ENCODE measurements at places on chromosomes 16 and 17.

GRCh38 chr17:45581860-45582259 lies 91.3 kb upstream of the PLEKHM1 start:
- no peak for DNase-seq

GRCh38 chr16:82701442-82701955 lies 74.7 kb downstream of the CDH13 start:
- DNase-seq, result no peak

GRCh38 chr16:19242987-19243575 lies 42.5 kb upstream of the CLEC19A start:
- DNase-seq, result no peak

DNA sequence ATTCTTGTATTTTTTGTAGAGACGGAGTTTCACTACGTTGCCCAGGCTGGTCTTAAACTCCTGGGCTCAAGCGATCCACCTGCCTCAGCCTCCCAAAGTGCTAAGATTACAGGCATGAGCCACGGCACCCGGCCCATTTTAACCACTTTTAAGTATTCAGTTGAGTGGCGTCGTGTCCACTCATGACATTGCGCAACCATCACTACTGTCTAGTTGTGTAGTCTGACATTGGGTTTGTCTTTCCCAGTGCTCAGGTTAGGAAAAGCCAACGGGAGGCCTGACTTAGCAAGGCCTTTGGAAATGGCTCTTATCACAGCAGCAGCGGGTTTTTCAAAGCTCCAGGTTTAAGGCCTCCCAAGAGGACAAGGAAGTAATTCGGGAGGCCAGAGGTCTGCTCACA lies 58.7 kb downstream of the LITAF start:
- DNase-seq, result no peak

DNA sequence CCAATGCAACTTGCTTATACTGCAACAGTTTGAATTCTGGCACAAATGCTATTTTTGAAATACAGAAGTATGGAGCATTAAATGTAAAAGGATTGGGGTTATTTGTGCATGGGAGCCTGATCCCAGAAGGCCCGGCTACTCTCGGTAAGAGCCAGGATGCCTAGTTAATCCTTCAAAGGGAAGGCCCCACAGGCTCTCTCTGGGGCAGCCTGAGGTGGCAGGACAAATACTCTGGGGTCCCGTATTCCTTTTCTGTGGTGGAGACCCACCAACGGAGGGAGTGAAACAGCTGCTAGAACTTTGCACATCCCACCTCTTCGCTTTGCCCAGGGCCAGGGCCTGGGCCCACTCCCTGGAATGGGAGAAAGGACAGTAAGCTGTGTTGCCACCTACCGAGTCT lies 30.4 kb downstream of the ERN1 start:
- DNase-seq, result no peak

GRCh38 chr17:20262226-20263114 lies 204.9 kb downstream of the LGALS9B start:
- DNase-seq, result no peak

DNA sequence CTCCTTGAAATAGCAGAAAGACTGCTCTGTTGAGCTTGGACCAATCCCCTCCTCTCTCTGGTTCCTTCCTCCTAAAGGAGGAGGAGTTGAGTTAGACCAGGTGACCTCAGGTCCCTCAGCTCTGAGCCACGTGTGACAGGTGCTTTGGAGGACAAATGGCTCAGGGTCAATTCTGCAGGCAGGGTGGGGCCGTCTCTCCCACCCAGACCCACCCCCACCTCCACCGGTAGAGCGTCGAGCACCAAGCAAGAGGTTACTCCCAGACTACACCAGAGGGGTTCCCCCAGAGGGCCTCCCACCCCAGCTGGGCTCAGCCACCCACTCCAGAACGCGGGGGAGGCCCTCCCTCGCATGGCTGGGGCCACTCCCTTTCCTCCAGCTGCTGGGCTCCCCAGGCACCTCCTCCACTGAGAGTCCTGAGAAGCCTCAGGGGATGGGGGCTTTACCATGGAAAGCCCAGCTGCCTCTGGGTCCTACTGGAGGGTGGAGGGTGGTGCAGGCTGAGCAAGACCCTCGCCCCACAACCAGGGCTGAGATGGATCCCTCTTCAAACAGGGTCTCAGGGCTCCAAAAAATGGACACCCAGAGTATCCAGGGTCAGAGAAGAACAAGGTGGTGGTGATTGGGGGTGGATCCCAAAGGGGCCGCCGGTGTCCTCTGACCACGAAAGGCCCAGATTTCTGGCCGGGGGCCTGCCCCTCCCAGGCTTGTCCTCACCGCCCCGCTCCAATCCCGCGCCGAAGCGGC lies 7.6 kb downstream of the MYO1C start:
- no peak for DNase-seq

- DNase-seq, result no peak
Measured at GRCh38 chr16:54648575-54648974, 282.1 kb upstream of the IRX5 start.

DNA sequence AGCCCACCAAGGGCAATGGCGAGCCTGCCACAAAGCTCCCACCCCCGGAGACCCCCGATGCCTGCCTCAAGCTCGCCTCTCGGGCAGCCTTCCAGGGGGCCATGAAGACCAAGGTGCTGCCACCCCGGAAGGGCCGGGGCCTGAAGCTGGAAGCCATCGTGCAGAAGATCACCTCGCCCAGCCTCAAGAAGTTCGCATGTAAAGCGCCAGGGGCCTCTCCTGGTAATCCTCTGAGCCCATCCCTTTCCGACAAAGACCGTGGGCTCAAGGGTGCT lies 40.1 kb downstream of the SREBF1 start:
- DNase-seq, result no peak

DNA sequence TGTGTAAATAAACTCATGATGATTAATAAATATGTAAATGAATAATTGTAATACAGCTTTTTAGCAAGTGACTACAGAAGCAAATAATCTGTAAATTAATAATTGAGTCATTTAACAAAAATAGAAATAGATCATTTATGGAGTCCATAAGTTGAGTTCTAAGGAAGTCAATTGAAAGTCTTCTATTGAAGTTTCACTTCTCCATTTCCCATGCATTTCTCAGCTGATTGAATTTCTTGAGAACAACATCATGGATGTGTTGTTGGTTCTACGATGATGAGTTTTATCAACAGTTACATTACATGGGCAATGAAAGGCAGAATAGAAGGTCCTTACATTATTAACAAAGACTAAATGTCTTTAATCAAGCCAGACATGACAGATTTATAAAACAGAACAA lies 290.4 kb downstream of the MAP2K6 start:
- no peak for DNase-seq

DNA sequence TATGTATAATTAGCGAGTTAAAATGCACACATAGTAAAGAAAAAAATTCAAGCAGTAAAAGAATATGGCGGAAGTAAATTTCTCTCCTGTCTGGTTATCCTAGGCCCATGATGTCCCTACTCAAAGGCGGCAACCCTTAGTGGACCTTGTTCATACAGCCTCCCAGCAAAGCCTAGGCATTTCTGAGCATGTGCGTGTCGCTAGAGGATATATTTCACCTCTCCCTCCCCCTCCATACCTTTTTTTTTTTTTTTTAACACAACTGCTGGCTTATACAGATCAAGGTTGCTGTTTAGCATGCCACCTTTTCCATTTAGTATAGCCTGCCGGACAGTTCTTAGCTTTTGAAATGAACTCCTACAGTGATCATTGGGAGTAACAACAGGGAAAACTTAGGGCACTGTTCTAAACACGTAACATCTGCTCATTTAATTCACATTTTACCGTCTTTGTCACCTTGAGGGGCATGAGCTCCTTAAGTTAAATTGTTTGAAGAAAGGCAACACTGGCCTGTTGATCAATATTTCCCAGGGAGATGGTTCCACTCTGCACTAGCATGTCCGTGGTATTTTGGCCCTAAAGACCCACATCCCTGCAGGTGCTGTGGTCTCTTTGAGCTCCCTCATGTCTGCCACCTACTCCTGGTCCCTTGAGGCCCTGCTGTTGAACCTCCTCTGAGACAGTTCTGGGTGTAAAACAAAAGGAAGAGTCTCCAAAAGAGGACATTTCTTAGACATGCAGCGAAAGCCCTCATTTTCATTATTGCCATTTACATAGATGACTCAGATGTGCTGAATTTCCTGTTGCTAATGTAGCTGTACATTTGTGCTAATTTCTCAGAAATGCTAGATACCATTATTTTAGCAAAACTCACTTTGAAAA lies 4.1 kb upstream of the TNFRSF13B start:
- DNase-seq, result no peak

- no peak for DNase-seq
Measured at GRCh38 chr17:77441940-77442339, 301.2 kb downstream of the SEC14L1 start.

- DNase-seq, result no peak
Measured at GRCh38 chr16:73064994-73065545, 17.1 kb upstream of the ZFHX3 start.

- no peak for DNase-seq
Measured at GRCh38 chr16:14071576-14072271, 605 bp downstream of the MRTFB start.

GRCh38 chr16:67555795-67556212 lies 6.5 kb upstream of the CTCF start:
- peak; percentile 78 for DNase-seq

DNA sequence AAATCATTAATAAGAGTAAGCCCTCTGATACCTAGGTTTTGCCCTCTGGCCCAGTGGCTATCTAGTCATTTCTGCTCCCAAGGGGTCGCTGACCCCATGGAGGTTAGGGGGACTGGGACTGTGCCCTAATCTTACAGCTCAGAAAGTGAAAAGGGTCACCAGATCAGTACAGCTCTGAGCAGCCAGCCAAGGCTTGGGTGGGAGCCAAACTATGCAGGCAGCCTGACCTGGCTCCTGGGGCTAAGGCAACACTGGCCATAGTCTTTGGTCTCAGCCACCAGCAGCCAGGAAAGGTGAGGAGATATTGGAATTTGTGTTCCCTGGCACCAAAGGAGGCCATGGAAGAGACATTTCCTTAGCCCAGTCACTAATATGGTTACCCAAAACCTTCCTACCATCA lies 67.6 kb downstream of the ASIC2 start:
- no peak for DNase-seq

DNA sequence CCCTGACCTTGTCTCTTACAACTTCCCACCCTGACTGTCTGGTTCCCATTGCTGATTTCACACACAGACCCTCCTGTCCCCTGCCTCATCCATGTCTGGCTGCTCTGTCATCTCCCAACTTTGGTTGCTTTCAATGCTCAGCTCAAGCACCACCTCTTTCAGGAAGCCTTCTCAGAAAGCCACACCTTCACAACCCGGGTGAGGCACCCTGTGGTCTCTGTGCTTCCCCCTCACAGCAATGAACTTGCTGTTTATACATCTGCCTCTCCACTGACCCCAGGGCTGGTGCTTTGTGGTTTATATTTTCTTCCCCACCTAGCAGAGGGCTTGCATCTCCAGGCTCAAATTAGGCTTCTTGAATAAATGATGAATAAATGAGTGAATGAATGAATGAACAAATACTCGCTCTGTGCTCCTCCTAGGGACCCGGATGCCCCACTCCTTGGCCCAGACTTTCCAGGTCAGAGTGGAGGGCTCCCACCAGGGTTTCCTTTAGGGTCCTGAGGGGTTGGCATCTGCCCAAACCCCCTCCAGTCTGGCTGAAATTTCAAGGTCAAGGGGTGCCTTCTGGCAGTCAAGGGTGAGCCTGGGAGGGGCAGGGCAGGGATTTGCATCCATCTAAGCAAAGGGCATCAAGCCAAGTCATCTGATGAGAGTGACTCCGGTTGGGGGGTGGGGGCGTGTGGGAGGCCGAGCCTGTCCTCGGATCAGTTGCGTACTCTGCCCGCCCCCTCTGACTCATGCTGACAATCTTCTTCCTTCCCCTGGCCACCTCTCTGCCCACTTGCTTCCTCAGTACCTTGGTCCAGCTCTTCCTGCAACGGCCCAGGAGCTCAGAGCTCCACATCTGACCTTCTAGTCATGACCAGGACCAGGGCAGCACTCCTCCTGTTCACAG lies at the start of gene ITGAX:
ITGAX (plus strand) TSS at position 783 of the 898 bp plus-strand sequence; CDS start at position 862, 79 bp downstream.
- DNase-seq, result peak; percentile 11

DNA sequence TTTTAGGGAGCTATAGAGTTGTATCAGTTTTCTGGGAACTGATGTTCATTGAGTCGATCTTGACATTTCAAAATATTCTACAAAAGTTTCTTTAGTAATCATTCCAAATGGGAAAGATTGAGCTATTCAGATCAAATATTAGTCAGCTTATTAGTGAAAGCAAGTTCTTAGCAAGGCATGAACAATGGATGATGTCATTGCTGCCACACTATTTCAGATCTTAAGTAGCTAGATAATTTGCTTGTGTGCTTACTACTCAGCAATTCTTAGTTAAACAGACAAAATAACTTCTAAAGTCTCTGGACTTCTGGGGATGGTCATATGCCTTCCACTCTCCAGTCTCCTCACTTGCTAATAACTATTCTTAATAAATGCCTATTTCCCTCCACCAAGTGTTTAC lies 69.0 kb upstream of the CDH8 start:
- DNase-seq, result no peak

- DNase-seq, result no peak
Measured at GRCh38 chr16:57577691-57578224, 35.3 kb downstream of the ADGRG5 start.

DNA sequence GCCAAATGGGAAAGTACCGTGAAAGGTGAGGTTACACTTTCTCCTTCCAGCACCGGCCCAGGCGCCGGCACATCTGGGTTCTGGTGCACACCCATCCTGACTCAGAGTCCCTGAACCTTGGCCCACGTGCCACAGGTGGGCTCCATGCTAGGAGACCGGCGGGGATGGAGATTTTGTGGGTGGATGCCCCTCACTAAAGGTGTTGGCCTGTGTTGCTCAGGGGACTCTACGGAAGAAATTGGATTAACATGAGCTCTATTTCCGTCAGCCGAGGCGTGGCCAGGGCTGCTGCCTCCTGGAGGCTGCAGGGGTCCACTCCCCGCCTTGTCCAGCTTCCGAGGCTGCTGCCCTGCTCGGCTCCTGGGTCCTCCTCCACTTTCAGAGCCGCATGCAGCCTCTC lies 30.8 kb downstream of the FBXO31 start:
- DNase-seq, result no peak

DNA sequence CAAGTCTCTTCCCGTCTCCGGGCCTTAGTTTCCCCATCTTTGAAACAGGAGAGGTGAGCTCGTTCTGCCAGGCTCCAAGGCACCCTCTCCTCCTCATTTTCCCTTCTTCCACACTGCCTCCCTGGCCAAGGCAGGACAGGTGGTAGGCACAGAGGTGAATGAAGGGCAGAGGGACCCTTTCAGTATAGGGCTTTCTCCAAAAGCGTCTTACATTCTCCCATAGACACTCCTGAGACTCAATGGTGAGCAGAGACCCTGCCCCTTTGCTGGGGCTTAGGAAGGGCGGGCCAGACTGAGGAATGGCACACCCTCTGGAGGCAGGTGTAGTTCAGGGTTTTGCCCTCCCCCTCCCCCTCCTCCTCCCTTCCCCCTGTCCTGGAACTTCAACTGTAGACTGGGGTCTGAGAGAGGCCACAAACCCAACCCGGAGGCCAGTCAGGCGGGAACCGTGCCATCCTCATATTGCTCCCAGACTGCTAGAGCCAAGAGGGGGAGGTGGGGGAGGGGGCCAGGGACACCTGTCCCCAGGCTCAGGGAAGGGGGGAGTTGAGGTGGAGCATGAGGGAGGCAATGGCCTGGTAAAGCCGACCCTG lies 1.9 kb downstream of the PLEKHH3 start:
- no peak for DNase-seq

GRCh38 chr17:14302091-14302430 lies 1.2 kb downstream of the HS3ST3B1 start:
- no peak for DNase-seq

GRCh38 chr17:19294443-19294842 lies 57.3 kb downstream of the EPN2 start:
- DNase-seq, result no peak

- DNase-seq, result no peak
Measured at GRCh38 chr17:46141645-46142044, 51.6 kb downstream of the KANSL1 start.

- DNase-seq, result no peak
Measured at GRCh38 chr17:2685696-2686095, 25.9 kb downstream of the CLUH start.

GRCh38 chr17:8041249-8041928 lies 2.5 kb downstream of the ALOX15B start:
- no peak for DNase-seq

Measured in HFF-Myc (cell line).